Iris pigment epithelial cell (primary cell): ENCODE measurements at places on chromosomes 2 and 18.
A peak's percentile ranks its signal among the peaks of the same experiment; 100 is the strongest.

GRCh38 chr2:98387478-98387877 is 41.2 kb downstream of the CNGA3 start:
- DNase-seq: no peak

DNA sequence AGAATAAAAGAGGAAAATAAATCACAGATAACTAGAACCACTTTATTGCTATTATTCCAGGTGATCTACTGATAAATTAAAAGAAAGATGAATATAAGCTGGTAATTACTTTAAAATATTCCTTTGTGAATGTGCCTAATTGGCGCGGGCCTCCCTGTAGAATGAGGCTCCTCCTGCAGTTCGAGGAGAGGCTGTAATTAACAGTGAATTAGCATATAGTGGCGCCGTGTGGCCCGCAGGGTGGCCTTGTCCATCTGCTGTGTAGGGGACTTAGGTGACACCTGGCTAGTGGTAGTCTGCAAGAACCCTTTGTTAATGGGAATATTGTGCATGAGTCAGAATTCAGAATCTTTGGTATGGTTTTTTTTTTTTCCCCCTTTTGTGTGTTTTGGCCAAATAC is 119.8 kb downstream of the AGAP1 start:
- no peak for DNase-seq

GRCh38 chr18:78903436-78904178 is 76.0 kb upstream of the SALL3 start:
- DNase-seq: no peak

DNA sequence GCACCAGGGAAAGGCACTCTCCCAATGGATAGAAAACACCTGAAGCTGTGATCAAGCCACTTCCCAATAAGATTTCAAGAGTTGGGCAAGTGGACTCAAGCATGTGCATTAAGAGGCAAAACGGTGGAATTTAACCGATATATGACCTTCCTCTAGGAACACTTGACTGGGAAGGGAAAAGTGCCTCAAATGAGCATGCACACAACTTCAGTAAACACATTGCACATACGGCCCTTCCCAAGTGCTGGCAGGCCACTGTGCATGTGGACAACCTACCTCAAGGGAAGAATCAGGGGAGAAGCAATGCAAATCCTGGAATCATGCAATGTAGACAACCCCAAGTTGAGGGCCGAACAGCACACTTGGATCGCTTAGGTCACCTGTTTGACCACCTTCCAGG is 23.9 kb upstream of the SH3RF3 start:
- DNase-seq: no peak

DNA sequence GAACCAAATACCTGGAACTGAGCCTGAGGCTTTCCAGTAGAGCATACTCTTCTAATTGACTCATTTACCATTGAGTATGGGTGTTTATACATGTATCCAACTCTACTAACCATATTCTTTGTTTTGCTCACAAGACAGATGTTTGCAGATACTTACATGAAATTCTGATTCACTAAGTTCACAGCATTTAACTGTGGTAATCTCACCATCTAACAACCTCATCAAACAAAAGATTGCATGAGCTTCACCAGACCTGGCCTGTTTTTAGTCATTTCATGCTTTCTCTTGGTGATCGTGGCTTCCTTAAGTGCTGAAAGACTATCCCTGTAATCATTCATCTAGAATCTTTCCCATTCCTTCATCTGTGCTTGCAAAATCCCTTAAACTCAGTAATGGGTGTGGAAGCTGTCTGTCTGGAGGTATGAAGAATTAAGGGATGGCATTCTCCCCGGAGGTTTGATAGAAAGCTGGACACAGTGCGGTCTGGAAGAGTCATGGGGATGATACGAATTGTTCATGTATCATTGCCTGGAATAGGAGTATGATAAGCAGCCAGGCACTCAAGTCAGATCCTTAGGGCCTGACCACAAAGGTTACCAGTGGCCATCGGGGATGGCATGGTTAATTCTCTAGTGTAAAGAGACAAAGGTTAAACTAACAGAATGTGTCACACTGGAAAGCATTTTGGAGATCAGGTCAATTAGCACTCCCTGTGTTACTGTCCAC is 42.0 kb upstream of the IL1R1 start:
- DNase-seq: peak; percentile 61
